ENCODE measurements at places on chromosomes 1 and 21.

DNA sequence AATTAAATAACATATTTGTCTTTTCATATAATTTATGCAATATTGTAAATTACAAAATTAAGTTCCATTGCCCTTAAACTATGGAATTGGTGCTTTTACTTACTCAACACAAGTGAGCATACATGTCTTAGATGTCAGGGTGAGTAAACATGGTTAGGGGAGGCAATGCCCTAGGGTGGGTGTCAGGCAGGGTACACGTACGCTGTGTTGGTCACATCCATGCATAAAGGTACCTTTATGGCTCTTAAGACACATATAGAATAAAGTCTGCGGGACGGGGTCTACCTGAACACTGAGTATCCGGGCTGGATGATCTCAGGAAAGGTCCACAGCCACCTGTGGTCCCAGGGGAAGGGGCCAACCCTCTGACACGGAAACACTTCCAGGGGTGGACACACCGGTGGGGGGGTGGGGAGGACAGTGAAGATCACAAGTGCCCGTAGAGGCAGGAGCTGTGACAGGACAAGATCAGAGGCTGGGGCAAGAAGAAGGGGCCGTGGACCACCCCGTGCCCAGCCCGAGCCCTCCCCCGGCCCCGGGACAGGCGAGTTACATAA is 720 bp downstream of the LIN9 start:
- DNase-seq, result no peak

GRCh38 chr1:36303650-36304360 is 2.4 kb upstream of the SH3D21 start:
- no peak for DNase-seq

DNA sequence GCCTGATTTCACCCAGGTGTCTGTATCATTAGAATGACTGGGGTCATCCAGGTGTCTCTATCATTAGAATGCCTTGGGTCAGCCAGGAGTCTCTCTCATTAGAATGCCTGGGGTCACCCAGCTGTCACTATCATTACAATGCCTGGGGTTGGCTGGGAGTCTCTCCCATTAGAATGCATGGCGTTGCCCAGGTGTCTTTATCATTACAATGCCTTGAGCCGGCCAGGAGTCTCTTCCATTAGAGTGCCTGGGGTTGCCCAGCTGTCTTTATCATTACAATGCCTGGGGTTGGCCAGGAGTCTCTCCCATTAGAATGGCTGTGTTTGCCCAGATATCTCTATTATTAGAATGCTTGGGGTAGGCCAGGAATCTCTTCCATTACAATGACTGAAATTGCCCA is 61.6 kb downstream of the RNF187 start:
- no peak for DNase-seq

- DNase-seq, result no peak
These were observed 108.0 kb upstream of the ZBTB40 start for GRCh38 chr1:22343456-22344328.

- DNase-seq, result no peak
These were observed 16.3 kb upstream of the L1TD1 start for GRCh38 chr1:62178372-62178771.

GRCh38 chr1:238409191-238409850 is 518.6 kb upstream of the ZP4 start:
- DNase-seq, result no peak

All from stimulated activated CD8-positive, alpha-beta memory T cell treated with anti-CD3 and anti-CD28 coated beads, Interleukin-7, amount 100 ng/mL, for 24 hours (primary cell).